Hematopoietic multipotent progenitor cell treated with erythropoietin and hydrocortisone succinate and interleukin-3 and kit ligand, for 17 days (in vitro differentiated cells): ENCODE measurements at places on chromosomes 16 and 17.
A peak's percentile ranks its signal among the peaks of the same experiment; 100 is the strongest.

DNA sequence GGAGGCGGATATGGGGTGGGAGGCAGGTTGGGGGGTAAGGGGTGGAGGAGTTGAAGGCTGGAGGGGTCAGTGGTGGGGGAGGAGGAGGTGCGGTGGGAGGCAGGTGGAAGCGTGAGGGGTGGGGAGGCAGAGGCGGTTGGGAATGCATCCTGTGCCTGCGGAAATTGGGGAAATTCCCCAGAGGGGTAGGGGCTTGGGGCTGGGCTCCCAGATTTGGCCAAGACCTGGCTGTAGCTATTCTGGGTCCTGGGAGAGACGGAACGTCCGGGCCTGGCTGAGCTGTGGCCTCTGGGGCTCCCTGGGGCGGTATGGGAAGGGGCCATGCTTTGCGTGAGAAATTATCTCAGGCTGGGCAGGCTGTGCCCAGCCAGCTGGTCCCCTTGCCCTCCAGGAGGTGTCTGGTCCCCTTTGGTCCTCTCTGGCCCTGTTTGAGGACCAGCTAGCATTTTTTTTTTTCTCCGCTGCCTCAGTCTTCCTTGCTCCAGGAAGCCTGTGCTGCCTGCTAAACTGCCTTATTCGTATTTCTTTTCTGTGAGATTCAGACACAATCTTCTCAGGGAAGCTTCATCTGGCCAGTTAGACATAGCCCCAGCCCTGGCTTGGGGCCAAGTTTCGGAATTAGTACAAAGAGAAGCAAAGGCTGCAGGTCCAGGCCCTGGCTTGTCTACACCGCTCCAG, 7.3 kb upstream of the TRPV2 start:
- DNase-seq, result peak; percentile 69

- DNase-seq, result no peak
These were observed 288.6 kb upstream of the CCL2 start for GRCh38 chr17:33966410-33967059.

GRCh38 chr16:66470556-66470955, 43.5 kb downstream of the BEAN1 start:
- DNase-seq, result no peak

DNA sequence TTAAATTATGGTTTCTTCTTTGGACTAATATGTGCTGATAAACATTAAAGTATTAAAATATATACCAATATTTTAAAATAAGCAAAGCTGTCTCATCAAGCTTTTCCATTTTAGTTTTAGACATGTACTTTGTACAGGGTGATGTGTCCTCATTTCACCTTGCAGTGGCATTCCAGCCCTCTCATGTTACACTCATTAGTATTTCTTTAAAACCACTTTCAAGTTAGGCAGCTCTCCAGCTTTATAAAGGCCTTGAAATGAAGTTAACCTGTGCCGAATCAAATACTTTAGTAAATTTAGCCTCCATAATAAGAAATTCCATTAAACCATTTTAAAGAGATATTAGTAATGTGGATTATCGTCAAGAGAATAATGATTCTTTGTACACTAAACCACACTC, 107.6 kb upstream of the HLF start:
- DNase-seq, result no peak

- no peak for DNase-seq
These were observed 89.0 kb upstream of the TOB1 start for GRCh38 chr17:50955160-50955559.

- DNase-seq, result no peak
These were observed 87.4 kb upstream of the LHX1 start for GRCh38 chr17:36849871-36850348.

- no peak for DNase-seq
These were observed 19.5 kb upstream of the HNF1B start for GRCh38 chr17:37764383-37764782.

GRCh38 chr16:3021449-3022207, 1.5 kb downstream of the TNFRSF12A start:
- peak; percentile 60 for DNase-seq

- DNase-seq, result no peak
These were observed 666 bp upstream of the METTL9 start for GRCh38 chr16:21598701-21599121.

- no peak for DNase-seq
These were observed 550.5 kb downstream of the MAF start for GRCh38 chr16:79050063-79050462.

DNA sequence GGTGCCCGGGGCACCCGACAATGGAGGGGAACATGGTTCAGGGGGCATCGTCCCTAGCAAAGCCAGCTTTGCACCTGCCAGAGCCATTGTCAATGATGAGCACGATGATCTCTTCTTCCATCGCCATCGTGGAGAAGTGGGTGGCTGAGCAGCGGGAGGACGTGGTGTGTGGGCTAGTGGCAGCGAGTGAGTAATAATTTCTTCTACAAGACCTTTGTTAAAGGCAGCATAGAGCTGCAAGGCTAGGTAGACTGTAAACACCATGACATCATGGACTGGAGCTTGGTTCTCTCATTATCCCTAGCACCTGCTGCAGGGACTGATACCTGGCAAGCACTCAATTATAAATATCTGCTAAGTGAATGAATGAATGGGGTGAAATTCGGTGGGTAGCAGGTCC, 6.7 kb upstream of the HEATR3 start:
- no peak for DNase-seq

- DNase-seq, result no peak
These were observed 28.8 kb downstream of the ZCCHC14 start for GRCh38 chr16:87463722-87464690.
